ENCODE measurements at places on chromosomes 13 and 19.

GRCh38 chr13:106484537-106485193 is 50.8 kb downstream of the EFNB2 start:
- DNase-seq: peak; percentile 75

DNA sequence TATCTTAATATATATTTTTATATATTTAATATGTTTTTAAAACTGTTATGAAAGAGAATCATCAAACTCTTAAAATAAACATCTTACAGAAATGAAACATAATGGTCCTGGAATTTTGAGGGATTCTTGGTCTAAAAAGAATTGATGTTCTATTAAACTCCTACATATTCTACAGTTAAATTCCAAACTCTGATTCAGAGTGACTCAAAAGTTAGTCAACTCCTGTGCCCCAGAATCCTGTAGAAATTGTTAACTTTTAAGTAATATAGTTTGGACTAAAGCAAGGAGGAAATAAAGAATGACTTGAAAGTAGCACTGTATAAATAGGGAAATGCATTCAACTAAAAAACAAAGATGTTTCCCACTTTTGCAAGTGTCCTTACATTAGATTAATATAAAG is 47.7 kb downstream of the FNDC3A start:
- DNase-seq: peak; percentile 71

GRCh38 chr19:51093510-51094345 is 11.0 kb upstream of the KLK14 start:
- DNase-seq: no peak

- DNase-seq: no peak
Measured at GRCh38 chr13:111549464-111549863, 229.0 kb downstream of the TEX29 start.

DNA sequence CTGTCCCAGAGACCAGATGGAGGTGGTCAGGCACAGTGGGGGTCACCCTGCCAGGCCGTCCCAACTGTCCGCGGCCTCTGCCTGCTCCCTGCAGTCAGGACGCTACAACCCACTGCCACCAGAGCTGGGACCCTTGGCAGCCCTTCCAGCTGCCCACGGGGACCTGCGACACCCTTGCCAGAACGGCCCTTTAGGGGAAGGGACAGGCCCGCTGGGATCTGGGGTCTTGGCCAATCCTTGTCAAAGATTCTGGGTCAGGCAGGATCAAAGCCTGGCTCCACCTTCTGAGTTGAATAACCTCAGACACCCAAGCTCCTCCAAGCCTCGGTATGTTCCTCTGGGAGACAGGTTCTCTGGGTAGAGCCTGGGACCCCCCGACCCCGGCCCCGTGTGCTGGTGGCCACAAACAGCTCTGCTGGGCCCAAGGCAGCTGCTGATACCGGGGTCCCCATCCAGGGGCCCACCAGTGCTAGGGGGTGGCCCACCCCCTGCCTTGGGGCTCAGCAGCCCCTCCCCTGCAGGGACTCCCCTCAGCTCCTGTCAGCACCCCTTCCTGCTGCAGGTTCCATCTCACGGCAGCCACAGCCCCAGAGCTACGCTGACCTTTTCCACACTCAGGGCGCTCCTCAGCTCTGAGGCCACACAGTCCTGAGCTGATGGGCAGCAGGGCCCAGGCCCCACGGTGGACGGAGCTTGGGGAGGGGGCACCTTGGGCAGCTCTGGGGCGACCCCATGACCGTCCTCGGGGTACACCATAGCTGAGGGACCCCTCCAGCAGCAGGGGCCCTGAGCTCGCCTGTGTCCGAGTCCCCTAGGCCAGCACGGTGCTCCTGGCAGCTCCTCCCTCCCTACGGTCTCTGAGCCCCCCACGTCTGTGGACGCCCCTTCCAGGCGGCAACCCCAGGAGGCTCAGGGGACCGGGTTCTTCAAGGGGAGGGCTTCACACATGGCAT is 18.4 kb downstream of the SBNO2 start:
- peak; percentile 49 for DNase-seq

GRCh38 chr19:49374665-49375434 is 11.2 kb downstream of the DKKL1 start:
- DNase-seq: no peak

GRCh38 chr13:73303851-73304250 is 245.0 kb downstream of the KLF5 start:
- no peak for DNase-seq

GRCh38 chr13:56528040-56528790 is 612.5 kb upstream of the PRR20A start:
- no peak for DNase-seq

Measured in amniotic epithelial cell (primary cell).